ENCODE measurements at places on chromosomes 7 and 10. TPM values are rescaled to one million over a fixed set of nuclear protein-coding genes. Genes with fewer than 3 reads are reported as not detected.

The MAGI2 gene
- 2.9 TPM for total RNA-seq

The ATP6V0E2 gene
- 99.4 TPM for total RNA-seq

DNA sequence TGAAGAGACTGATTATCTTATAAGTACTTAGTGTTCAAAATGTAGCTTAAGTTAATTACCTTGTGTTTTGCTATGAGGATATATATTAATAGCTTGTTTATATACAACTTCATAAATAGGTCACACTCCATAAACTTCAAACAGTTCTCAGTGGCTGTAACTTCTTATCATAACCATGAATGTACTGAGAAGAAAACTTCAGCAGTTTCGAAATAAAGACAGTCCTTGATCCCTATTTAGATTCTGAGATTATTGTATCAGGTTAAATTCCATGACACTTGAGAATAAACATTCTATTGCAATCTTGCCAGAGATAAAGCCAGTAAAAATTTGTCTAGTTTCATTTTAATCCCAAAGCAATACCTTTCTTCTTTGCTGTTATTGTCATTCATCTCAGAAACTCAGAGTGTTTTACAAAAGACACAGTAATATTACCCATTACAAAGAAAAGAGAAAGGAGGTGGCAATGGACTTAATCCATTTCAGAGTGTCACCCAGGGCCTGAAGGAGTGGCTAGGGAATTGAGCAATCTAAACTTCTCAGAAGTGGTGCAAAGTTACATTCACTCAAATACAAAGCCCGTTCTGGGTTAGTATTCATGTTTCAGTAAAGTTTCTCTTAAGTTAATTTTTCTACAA is 403.6 kb downstream of the SEMA3D start:
- no peak for DNase-seq

DNA sequence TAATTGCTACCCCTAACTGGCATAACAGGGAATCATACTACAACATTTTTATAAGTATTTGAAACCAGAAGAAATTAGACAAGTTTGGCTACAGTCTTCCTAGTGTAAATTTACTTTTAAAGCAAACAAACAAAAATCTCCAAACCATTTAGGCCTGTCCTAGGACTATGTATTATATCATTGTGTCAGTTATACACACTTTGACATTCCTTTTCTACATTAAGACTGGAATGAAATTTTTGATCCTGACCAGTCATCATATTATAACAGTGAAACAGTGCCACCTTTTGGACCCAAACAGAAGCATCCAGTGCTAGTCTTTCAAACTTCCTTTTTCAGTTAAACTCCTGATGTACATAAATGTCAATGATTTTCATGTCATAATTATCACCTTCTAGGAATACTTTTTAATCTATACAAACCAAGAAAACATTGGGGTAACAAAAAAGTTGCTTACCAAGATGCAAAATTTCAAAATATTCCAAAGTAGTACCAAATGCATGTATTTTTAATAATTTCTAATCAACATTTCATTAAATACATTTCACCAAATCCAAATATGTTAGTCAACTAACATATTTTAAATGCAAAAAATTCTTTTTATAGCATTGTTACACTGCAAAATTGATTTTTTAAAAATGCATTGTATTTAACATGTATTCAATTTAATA is 75.7 kb downstream of the IMMP2L start:
- DNase-seq = no peak

The BUD31 gene
- 25.8 TPM for total RNA-seq

The SEC61G gene
- 57.8 TPM for total RNA-seq

The SEMA3D gene
- 0.25 TPM for total RNA-seq

GRCh38 chr7:100575206-100575631 is 1.5 kb upstream of the SAP25 start:
- peak; percentile 95 for DNase-seq

DNA sequence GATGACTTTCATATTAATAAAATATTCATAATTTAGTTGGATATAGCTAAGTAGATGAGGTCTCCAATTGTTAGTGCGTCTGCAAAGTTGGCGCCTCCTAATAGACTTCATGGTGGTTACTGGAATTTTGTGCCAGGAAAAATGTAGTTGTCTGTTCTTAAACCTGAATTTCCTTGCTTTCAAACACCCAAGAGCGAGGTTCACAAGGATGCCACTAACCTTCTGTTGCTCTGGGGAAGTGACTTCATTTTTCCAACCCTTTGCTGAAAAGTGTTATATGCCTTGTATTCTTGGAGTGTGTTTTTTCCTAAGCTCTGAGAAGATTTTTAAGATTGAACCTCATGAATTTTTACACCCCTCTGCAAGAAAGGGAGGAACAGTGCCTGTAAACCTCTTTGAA is 98.9 kb upstream of the GLCCI1 start:
- no peak for DNase-seq

The CTTNBP2 gene
- 1.9 TPM for total RNA-seq

The GPER1 gene
- 29.8 TPM for total RNA-seq

The RBP4 gene
- 6,485 TPM for total RNA-seq

DNA sequence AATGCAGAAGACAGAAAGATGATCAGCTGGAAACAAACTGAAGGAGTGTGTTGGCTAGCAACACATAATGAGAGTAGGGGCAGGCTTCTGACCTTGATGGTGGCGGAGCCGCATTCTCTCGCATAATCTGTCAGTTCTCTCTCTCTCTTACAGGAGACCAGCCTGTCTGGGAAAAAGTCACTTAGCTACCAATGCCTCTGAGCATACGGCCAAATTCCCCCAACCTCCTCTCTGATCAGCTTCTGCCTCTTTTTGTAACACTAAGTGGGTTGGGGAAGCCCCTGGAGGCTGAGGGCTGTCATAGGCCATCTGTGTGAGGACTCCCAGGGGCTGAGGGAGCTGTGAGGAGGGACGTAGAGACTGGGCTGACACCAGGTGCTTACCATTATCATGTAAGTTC is 104.6 kb downstream of the HIPK2 start:
- peak; percentile 34 for DNase-seq

- peak; percentile 91 for DNase-seq
Measured at GRCh38 chr7:100158229-100159098, at the start of gene TRAPPC14. TRAPPC14 (minus strand) TSS chr7:100158723; CDS start chr7:100158499, 224 bp downstream.

DNA sequence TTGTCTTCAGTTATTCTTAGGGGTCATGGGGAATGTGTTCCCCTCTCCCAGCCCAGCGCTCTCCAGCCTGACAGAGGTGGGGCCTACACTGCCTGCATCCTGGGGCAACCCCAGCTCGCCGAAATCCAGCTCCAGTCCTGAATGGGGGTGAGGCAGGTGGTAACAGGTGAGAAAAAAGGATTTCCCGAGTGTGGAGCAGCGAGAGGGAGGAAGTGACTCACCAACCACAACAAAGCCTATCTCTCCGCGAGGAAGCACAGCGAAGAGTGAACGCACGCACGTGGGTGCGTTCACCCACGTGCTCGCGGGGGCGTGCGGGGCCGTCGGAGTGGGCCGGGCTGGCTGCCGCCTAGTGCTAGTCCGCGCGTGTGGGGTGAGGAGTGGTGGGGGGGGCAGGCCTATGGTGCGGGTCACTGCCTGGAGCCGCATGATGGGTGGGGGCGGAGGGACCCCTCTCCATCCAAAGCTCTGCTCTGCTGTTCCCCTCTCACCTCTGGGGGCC is 855 bp upstream of the PALD1 start:
- DNase-seq = no peak

The OR2F2 gene
- total RNA-seq = not detected

DNA sequence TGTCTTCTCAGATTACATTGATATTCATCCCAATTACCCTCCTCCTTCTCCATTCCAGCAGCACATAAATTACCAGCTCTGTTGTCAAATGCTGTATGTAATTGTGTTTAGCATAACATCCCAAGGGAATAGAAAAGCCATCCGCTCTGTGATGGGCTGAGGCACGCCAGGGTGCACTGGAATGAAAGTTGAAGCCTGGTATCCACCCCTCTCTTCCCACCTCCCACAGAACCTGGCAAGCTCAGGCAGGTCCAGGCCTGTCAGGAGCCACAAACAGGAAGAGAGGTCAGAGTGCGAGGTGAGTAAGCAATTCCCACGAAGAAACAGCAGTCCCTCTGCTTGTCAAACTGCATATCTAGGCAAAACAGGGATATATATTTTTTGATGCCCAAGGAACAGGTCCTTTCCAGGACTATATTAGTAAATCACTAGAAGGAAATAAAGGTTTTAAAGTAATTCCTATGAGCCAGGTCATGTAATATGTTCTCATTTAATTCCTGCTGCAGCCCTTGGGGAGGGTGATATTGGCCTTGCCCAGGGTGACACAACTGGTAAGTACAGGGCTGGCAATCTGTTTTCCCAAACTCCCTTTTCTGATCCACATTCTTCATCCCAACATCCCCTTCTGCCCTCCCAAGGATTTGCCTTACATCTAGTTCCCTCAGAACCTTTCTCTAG is 155.6 kb upstream of the GHITM start:
- DNase-seq = no peak

The NPTX2 gene
- 0.38 TPM for total RNA-seq

GRCh38 chr7:141763797-141764196 is at the start of gene TAS2R3:
TAS2R3 (plus strand) TSS chr7:141764097; CDS start chr7:141764159, 62 bp downstream.
- no peak for DNase-seq

GRCh38 chr10:34596351-34596750 is 218.7 kb downstream of the PARD3 start:
- DNase-seq = no peak

- no peak for DNase-seq
Measured at GRCh38 chr10:126599949-126600682, 70.4 kb downstream of the C10orf90 start.

GRCh38 chr7:114175125-114175524 is 239.5 kb upstream of the FOXP2 start:
- no peak for DNase-seq

The PAPSS2 gene
- total RNA-seq = 120 TPM

DNA sequence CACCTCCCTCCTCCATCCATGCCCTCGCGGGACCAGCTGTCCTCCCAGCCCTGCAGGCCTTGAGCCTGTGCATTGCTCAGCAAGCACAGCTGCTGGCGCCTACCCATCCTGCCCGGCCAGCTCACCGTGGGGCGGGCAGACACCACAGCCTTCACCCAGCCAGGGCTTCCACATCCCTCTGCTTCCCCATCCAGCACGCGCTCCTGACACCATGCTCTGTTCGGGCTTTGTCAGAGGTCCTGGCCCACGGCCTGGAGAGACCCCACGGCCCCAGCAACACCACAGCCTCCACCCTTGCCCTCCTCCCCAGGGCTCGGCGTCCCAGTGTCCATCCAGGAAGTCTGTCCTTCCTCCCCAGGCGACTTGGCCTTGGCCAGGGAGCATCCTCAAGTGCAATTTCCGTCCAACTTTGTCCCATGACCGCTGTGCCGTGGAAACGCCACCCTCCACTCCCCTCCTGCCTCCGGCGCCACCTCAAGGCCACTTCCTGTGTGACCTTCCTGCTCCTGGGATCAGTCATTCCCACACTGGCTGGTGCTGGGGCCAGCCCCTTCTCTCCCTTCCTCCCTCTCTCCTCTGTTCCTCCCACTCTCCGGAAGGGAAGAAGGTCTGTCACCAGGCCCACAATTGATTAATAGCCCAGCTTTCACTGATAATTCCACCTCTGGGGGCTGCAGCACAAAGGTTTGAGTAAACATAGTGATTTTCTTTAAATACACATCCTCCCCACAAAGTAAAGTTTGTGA is 71.5 kb upstream of the SMNDC1 start:
- peak; percentile 60 for DNase-seq

DNA sequence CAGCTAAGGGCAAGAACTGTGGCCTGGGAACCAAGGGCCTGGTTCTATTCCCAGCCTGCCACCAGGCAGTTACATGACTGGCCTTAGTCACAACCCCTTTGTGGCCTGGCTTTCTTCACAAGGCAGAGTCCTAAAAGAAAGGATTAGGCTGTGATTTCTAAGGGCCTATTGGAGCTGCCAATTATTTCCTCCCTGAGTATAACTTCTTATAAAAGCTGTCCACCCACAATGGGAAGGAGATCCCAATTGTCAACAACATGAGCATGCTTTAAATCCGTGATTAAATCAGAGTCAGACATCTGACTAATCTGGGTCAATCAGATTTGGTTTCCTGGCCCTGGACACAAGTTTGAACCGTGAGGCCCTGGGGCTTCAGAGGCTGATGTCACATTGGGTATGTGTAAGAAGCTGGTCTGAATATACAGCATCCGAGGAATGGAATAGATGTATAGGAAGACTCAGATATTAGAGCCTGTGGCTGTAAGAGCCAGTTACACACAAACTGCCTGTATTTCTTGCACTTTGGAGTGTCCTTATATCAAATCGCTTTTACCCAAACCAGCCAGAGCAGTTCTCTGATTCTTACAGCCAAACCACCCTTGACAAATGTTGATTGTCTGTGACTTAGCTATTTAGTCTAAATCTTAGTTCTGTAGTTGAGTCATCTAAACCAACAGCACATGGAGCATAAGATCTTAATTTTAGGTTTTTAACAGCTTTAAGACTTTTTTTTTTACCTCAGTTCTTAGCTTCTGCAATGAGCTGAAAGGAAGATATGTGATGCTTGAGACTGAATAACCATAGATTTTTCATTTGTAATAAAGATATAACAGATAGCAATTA is 61.3 kb downstream of the ABCB4 start:
- DNase-seq = no peak

DNA sequence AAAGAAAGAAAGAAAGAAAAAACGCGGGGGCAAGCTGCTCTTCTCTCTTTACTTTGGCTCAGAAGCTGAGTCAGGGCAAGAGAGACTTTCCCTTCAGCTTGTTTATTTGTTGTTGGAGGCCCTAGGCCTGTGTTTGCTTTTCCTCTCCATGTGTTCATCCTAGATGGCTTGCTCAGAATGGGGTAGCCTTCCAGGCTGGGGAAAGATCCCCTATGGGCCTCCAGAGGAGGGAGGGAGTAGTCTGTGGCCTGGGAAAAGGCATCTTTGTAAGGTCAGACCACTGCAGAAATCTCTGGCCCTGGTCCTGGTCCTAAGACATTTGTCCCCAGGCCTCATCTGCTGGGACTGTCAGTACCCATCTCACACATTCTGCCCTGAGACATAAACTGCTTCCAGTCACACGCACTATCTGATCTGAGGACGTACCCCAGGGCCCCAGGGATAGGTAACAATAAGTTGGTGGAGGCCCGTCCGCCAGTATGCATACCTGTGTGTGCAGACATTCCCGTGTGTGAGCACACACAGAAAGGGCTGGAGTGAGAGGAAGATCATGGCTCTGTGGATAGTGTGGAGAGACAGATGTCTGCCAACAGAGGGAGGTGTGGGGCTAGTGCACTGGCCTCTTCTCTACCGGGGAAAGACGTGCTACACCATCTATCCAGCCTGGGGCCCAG is 4.9 kb upstream of the SCD start:
- DNase-seq = peak; percentile 63

DNA sequence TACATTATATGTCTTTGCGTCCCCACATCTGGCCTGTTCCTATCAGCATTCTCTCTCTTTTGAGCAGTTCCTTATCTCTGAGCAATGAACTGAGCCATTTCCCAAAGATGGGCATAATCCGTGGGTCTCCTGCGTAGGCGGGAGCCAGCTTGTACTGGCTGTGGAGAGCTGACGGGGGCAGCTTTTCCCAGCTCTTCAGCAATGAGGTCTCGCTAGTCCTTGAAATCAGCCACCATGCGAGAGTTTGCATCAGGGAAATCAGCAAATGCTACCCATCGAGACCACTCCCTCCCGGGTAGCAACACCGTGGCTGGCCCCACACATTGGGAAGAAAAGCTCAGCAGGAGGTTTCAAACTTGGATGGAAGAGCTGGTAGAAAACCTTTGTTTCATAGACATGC is 51.9 kb upstream of the FAM180A start:
- no peak for DNase-seq

- no peak for DNase-seq
Measured at GRCh38 chr7:141866974-141867373, 25.7 kb upstream of the PRSS37 start.
